Peyer's patch (tissue), 4 donors: ENCODE measurements at places on chromosomes 6 and 20.

GRCh38 chr6:155036907-155037306 is 41.8 kb downstream of the TIAM2 start:
- no peak for DNase-seq

DNA sequence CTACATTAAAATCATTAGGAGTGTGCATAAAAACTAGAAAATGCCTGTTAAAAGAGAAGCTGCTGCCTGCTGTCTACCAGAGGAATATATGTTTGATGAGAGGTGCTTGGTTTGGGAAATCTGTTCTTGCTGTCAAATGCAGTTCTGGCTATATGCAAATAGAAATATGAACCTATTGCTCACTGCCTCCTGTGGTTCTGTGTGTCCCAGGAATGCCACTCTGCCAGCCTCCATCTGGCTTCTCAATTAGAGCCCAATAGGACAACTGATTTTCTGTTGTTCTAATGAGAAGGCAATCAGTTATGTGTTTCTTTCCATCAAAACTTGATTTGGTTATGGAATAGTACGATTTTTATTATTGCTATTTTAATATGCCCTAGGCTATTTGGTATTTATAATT is 759.7 kb downstream of the HDGFL1 start:
- no peak for DNase-seq

DNA sequence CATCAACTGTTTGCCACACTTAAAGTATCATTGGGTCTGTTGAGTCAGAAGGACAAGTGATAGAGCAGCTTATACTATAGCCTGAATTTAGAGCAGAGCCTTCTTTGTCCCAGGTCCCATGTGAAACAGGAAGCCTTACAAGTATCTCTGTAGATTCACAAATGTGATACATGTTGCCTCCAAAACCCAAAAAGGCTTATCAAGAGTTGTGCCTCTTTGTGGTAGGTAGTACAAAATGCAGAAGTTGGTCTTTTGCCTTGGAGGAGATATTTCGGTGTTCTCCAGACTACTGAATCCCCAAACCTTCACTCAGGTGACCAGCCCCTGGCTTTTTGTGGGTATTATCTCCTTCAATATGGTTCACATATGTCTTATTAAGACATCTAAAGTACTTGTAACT is 172.8 kb upstream of the PROKR2 start:
- DNase-seq, result no peak

GRCh38 chr6:57108691-57109090 is 18.7 kb downstream of the ZNF451 start:
- no peak for DNase-seq

- DNase-seq, result no peak
Observed at GRCh38 chr6:133992992-133993680, 40.1 kb downstream of the TBPL1 start.

GRCh38 chr20:38132156-38132909 is 32.7 kb downstream of the TGM2 start:
- no peak for DNase-seq

DNA sequence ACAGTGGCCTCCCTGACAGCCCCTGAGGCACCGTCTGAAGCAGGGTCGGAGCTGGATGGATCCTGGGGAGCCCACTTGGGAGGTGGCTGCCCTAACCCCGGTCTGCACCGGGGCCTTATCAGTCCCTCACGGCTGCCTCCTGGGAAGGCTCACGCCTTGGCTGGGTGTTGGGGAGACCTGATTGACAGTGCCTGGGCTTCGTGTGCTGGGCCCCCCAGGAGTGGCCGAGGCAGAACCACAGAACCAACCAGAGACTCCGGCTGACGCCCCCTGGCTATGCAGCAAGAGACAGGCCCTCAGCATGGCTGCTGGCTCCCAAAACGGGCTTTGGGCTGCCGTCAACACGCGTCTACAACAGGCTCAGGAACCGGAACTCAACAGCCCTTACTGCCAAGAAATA is 219.6 kb downstream of the TAF4 start:
- no peak for DNase-seq

- peak; percentile 88 for DNase-seq
Observed at GRCh38 chr6:30453508-30454116, 35.7 kb upstream of the HLA-E start.

GRCh38 chr20:52082612-52083011 is 109.0 kb downstream of the ZFP64 start:
- DNase-seq, result no peak

DNA sequence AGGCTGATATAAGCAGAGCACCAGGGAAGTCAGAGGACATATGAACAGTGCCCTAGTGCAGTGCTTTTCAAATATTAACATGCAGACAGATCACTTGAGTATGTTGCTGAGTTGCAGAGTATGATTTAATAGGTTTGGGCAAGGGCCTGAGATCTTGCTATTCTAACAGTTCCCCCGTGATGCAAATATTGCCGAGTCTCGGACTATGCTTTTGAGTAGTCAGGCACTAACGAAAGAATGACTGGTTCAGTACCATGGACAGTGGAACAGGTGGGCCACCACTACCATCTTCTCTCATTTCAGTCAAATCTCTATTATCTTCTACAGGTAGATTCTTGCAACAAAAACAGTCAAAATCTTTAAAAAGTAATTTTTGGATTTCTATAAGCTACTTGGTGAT is 3.7 kb upstream of the TMEM200A start:
- no peak for DNase-seq

DNA sequence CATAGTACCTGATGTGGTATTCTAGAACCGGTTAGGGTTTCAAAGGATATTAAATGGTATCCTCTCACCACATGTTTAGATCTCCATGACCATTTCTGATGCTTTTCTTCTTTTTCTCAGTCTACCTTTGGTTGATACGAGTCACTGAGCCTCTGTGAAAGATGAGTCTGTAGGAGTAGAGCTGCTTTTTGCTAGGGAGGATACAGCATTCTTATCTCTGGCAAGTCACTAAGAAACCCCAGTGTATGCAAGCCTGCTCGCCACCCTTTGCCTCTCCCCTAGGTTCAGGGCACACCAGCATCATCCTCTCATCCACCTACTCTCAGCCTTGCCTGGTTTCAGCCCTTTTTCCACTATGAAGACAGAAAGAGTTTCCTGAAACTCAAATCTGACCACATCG is 89.9 kb downstream of the MTFR2 start:
- no peak for DNase-seq

DNA sequence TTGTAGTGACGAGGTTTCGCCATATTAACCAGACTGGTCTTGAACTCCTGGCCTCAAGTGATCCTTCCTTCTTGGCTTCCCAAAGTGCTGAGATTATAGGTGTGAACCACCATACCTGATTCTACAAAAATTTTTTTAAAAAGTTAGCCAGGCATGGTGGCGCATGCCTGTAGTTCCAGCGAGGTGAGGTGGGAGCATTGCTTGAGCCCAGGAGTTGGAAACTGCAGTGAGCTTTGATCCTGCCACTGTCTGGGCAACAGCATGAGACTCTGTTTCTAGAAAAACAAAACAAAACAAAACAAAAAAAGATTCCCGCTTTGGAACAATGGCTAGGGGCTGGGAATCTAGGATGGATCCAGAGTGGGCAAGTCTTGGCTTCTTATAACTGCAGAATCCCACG is 35.1 kb upstream of the SALL4 start:
- DNase-seq, result no peak

DNA sequence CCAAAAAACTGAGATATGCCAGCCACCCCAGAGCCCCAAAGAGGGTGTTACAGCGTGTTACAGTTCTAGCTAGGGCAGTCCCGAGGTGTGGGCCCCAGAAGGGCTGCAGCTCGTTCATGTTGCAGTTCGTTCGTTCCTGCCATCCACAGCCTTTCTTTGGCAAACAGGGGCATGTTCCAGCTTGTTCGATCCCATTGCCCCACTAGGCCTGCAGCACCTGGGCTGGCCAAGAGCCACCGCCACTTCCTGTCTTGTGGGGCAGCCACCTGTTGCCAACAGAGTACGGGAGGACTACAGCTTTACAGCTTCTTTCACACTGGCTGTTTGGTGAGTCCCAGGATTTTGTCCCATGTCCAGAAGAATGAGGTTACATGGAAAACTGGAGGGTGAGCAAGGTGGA is 198.1 kb downstream of the MMUT start:
- no peak for DNase-seq

DNA sequence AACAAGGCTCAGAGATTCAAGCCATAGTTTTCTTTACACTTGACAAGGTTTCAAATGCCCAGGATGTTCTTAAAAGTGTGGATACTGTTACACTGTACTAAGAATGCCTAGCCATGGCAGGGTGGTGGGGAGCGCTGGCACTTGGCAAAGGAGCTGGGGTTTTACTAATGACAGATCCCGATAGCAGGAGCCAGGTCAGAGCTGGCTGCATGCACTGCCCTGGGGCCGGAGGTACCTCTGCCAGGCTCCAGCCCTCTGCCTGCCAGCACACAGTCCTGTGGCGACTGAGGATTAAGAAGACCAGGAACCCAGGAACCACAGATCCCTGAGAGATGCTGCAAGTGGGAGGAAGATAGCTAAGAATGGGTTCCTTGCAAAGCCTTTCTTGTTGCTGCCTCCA is 260.3 kb downstream of the ALDH8A1 start:
- no peak for DNase-seq

GRCh38 chr20:60065741-60066437 is 107.7 kb downstream of the CDH26 start:
- DNase-seq, result no peak

- no peak for DNase-seq
Observed at GRCh38 chr6:169851641-169852503, 100.5 kb downstream of the ERMARD start.

DNA sequence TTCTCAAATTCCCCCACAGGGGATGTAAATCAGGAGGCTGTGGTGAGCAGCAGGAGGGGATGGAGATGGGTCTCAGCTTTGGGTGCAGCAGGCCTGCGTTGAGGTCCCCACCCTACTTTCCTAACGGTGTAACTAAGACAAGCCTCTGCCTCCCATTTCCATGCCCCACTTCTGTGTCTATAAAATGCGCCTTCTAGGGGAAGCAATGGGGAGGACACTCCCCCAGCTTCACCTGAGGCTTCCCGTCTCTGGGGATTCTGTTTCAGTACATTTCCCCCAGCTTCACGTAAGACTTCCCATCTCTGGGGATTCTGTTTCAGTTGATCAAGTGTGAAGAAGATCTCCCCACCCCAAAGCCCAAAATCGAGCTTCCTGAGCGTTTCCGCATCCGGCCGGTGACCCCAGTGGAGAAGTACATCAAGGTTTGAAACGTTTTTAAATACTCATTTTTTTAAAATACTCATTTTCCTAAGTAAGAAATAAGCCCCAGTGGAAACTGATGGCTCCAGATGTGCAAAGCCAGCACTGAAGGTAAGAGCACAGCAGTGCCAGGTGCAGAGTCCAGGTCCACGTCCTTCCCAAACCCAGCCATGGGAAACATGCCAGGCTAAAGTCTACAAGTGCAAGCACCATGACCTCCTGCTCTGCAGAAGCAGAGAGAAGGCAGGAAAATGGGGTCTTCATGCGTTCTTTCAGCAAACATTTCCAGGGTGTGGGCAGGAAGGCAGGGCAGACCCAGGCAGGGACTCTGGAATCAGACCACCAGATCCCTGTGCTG is 73.1 kb downstream of the ANKRD60 start:
- no peak for DNase-seq

- DNase-seq, result no peak
Observed at GRCh38 chr6:126919947-126920346, 198.5 kb upstream of the RSPO3 start.

DNA sequence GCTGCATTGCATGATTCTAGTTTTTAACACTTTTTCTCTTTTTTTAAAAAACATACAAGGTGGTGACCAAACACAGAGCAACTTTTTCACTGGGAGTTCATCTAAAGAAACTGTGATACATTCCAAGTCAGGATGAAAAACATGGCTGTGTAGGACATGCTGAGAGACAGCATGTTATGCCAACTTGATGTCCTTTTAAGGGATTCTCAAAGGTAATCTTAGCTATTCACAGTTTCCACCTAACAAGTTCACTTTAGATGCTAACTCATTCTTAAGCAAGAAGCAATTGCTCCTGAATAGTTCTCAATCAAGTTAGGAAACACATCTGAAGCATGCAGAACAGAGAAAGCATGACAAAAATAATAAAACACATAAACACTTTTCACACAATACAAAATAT is 3.3 kb downstream of the ASCC3 start:
- DNase-seq, result no peak

DNA sequence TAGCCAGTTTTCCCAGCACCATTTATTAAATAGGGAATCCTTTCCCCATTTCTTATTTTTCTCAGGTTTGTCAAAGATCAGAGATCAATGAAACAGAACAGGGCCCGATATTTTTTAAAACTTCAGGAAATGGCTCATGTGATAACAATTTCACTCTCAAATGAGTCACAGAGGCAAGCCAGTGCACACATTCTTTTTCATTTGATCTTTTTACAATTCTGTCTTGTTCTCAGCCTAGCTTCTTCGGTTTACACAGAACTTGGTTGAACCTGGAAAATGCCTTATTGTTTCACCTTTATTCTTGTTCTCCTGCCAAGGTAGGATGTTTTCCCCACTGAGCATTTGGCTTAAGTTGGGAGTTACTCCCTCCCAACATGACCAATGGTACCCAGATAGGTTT is 258.9 kb downstream of the COL12A1 start:
- DNase-seq, result no peak

GRCh38 chr6:152404086-152404857 is 232.9 kb downstream of the SYNE1 start:
- no peak for DNase-seq

GRCh38 chr20:44739942-44740341 is 5.7 kb upstream of the KCNK15 start:
- no peak for DNase-seq

GRCh38 chr6:39137245-39137644 is 22.3 kb upstream of the SAYSD1 start:
- no peak for DNase-seq

- no peak for DNase-seq
Observed at GRCh38 chr6:2767657-2768524, 2.7 kb downstream of the WRNIP1 start.

DNA sequence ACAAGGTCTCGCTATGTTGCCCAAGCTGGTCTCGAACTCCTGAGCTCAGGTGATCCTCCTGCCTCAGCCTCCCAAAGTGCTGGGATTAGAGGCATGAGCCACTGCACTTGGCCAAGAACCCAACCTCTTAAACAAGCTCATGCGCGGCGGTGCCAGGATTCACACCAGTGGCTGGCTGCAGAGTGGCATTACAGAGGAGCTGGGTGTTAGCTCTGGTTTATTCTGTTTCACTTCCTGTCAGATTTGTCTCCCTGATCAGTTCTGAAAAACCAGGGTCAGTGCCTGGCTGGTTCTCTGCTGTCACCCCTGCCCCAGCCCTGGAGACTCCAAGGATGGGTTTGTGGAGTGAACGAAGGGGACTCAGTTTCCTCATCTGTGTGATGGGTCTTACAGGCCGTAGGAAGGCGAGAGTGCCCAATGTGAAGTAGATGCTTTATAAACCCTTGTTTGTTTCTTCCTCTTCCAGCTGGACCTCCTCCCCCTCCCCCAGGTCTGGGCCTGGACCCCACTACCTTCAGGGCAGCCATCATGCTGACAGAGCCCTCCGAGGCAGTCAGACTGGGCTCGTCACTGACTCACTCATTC is 63.4 kb downstream of the UBE2V1 start:
- DNase-seq, result no peak

- peak; percentile 55 for DNase-seq
Observed at GRCh38 chr6:30820193-30820592, 64.1 kb upstream of the DDR1 start.

DNA sequence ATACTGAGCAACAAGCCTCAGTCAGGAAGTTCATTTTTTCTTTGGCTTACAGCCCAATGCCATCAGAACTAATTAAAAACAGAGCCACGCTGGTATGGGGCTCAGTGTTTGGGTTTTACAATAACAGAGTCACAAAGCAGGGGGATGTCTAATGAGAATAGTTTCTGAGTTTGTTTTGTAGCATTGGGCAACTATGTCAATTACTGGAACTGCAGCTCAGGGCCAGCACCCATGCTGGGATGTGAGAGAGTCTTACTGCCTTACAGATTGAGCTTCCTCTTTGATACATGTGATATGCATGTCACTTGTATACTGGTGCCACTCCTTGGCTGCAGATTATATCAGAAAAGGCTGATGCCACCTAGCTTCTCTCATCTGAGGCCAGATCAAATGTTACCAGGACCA is 117.6 kb downstream of the TFAP2B start:
- no peak for DNase-seq
